ENCODE measurements at places on chromosomes 4 and X.

- no peak for DNase-seq
These were observed 190.2 kb downstream of the ANTXR2 start for GRCh38 chr4:79882806-79883205.

DNA sequence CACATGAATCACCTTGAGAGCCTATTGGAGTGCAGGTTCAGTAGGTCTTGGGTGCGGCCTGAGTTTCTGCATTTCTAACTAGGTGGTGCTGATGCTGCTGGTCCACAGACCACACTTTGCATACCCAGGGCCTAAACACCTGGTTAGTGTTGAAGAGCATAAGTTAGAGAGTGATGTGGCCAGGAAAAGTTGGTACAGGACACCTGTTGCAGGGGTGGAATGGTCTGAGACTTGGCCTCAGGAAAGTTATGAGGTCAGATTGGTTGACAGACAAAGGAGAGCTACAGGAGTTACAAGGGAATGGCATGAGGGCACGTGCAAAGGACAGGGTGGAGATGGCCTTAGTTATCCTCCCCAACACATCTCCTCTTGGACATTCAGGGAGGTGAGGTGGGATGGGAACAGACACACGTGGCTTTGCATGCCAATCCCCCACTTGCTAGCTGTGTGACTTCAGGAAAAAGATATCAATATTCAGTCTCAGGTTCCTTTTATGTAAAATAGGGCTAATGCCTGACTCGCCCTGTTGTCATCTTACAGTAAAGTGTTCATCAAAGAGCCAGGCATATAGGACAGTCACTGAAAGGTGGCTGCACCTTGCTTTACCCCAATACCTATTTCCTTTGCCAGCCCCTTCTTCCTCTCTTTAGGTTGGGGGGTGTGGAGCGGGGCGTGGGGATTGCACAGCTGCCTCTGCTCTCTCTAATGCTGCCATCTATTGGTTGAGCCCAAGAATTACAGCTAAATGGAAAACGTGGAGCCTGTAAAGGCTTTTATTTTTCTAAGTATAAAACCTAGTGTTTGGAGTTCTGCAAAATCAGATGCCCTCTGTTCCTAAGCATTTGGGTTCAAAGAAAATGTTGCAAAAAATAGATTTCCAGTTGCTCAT lies 47.5 kb downstream of the ATG4A start:
- no peak for DNase-seq

- DNase-seq: no peak
These were observed 25.1 kb downstream of the FHDC1 start for GRCh38 chr4:152961014-152961772.

GRCh38 chrX:44175455-44175854 lies 168.0 kb downstream of the EFHC2 start:
- no peak for DNase-seq

DNA sequence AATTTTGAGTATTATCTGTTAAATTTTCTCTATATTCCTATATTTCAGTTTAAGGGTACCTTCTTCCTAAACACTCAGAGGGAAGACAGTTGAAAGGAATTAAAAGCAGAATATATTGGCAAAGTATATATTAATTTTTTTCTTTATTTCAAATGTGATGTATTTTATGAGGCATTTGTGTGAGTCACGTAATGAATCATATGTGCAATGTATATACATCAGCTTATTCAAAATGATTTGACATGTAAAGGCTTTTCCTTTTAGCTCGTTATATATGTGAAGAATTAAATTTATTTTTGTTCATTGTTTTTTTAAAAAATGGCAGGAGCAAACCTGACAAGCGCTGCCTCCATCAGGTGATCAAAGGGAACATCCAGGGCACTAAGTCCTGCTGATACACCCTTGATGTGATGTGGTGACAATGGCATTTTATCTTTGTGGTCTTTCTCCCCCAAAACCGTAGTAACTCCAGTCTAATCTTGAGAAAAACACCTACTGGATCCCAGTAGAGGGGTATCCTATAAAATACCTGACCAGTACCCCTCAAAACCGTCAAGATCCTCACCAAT lies 8.9 kb downstream of the WWC2 start:
- DNase-seq: no peak

GRCh38 chrX:153934148-153934761 lies 582 bp downstream of the NAA10 start:
- DNase-seq: no peak

GRCh38 chr4:3123181-3123671 lies 48.7 kb downstream of the HTT start:
- DNase-seq: no peak

GRCh38 chrX:71214604-71215337 lies 8.3 kb upstream of the GJB1 start:
- DNase-seq: no peak

GRCh38 chr4:113474017-113474416 lies 287.5 kb downstream of the CAMK2D start:
- DNase-seq: no peak

GRCh38 chrX:2595258-2595657 lies 94.5 kb upstream of the DHRSX start:
- no peak for DNase-seq

GRCh38 chr4:18850867-18851266 lies 829.3 kb upstream of the LCORL start:
- no peak for DNase-seq

GRCh38 chr4:57037982-57038604 lies 59.4 kb downstream of the POLR2B start:
- DNase-seq: no peak

- no peak for DNase-seq
These were observed 25.7 kb downstream of the SEPTIN6 start for GRCh38 chrX:119667111-119667878.

- DNase-seq: no peak
These were observed 54.4 kb upstream of the LCORL start for GRCh38 chr4:18075823-18076433.

DNA sequence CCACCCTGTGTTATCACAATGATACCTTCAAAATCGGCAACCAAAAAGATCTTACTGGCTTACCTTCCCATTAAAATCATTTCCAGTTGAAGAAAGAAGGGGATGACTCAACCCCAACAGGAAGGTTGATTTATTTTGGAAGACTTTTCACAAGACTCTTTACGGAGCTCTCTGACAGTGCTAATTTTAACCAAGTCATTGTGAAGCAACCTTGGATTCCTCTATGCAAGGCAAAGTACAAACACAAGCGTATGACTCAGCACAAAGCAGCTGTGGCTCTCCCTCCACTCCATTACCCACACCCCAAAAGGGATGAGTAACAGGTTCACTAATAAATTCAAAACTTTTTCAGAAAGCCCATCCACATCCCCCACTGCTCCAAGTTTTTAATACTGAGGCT lies 213.8 kb upstream of the FGF13 start:
- DNase-seq: no peak

DNA sequence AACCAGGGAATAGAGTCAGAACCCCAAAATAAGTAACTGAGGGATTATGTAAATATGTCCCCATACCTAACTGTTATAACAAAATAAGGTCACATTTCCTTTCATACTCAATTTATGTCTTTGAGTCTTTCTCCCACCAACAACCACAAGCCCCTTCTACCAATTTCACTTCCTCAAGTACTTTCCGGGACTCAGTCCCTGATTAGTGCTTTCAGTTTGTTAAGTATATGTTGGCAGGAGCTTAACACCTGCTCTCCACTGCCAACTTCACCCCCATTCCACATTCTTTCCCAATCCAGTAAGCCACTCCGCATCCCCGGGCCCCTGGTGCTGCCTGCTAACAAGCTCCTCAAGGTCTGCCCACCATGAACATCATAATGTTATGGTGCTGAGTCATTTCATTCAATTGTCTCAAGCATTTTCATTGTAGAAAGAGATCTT lies 71.3 kb upstream of the SPRY1 start:
- no peak for DNase-seq

DNA sequence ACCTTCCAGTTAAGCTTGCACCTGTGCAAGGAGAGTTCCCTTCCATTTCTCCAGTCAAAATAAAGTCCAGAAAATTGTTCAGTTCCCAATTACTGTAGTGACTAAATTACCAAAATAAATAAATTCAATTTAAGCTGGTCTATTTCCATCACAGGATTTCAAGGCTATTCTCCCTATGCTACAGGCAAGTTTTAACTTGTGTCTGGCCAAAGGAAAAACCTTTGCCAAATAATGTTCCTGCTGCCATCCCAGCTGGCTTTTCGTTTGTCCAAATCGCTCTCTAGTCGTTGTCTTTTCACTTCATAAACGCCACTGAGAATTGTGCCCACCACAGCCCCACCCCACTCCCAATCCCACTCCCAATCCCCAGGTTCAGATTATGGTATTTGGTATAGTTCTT lies 2.4 kb downstream of the KCTD8 start:
- no peak for DNase-seq

GRCh38 chr4:14404730-14405129 lies 597.6 kb upstream of the CPEB2 start:
- DNase-seq: no peak

DNA sequence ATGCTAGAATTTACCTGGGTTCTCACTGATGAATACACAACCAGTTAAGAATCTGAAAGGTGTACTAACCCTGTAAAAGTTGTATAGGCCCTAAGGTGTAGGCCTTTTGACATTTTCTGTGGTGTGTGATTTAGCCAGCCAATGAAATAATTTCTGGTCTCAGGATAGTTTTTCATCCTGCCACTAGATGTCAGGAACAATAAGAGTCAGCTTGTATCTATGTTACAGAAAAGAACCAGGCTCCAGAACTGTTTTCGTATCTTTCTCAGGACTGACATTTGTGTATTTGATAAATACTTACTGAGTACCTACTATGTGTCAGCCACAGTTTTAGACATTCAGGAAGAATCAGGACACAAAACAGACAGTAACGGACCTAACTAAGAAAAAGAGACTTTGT lies 673.6 kb upstream of the TENM3 start:
- DNase-seq: no peak

- DNase-seq: no peak
These were observed 200.0 kb upstream of the PSAPL1 start for GRCh38 chr4:7634661-7635251.

- DNase-seq: no peak
These were observed 23.3 kb downstream of the ARHGAP24 start for GRCh38 chr4:85498068-85498733.

DNA sequence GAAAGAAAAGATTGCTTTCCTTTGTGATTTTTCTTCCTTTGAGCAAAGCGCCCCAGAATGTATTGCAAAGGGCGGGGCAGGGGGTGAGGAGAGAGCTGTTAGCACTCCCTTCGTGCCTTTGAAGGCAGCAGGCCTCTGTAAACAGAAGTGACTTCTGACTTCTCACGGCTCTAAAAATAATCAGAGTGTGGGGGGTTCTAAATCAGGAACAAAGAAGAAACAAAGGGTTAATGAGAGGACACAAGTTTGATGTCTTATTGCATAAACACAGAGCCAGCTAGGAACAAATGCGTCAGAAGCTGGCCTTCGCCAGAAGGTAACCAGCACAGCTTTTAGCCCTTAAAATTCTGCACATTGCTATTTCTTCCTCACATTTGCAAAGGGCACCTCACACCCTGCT lies 626.2 kb downstream of the MID1IP1 start:
- DNase-seq: no peak

DNA sequence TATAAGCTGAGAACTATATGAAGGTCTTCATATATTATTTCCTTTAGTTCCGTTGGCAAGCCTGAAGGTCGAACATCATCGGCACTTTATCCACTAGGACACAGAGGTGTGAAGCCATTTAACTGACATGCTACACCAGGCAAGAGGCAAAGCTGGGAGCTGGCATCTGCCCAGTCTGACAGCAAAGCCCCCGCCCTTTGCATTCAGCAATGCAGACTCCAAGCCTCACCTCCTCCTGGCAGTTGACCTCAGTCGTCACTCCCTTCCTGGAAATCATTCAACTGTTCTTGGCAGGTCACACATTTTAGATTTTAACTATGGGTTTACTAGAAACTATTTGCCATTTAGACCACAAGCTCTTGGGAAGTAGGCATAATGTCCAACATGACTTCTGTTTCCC lies 135.8 kb upstream of the FRG1 start:
- DNase-seq: no peak

GRCh38 chr4:138039010-138039409 lies 203.1 kb downstream of the SLC7A11 start:
- no peak for DNase-seq

DNA sequence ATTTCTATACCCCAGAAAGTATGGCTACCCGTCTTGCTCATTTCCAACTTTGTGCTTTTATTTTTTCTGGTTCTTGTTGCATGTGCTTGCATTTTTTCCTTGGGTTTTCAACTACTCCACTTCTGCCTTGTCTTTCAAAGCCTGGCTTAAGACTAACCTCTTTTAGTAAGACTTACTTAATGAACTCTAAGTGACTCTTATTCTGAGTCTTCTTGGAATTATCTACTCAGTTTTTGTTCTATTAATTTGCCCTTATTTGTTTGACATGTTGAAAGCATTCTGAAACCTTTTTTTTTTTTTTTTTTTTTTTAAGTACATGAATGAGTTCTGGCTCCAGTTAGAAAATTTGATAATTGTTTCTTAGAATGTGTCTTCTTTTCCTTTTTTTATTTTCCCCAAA lies 74.8 kb downstream of the SLIT2 start:
- no peak for DNase-seq

DNA sequence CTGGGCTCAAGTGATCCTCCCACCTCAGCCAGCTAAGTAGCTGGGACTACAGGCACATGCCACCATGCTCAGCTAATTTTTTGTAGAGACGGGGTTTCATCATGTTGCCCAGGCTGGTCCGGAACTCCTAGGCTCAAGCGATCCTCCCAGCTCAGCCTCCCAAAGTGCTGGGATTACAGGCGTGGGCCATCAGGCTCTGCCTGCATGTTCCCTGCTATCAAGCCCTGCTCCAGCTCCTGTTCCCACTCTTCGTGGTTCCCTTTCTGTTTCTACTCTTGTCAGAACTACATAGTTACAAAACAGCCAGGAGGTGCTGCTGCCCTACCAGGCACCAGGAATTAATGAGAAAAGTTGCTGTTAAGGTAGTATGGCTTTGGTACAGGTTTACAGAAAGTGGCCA lies 8.7 kb downstream of the TIMP1 start:
- DNase-seq: no peak

GRCh38 chr4:52869196-52869595 lies 7.1 kb downstream of the RASL11B start:
- DNase-seq: no peak

DNA sequence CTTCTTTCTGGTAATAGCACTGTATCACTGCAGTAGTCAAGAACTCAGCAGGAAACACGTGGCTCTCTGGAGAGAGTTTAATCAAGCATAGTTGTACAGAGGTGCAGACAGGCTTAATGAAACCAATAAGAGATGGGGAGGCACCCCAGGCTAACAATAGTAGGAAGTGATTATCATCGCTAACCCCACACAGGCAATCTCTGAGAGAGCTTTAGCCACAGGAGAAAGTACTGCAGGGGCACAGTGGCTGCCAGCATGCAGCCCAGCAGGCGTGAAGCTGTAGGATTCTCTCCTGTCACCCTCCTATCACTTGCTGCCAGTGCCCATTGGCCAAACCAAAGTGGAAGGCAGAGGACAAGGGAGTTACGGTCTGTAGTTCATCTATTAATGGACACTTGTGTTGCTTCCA lies 450.0 kb upstream of the RASGEF1B start:
- no peak for DNase-seq

DNA sequence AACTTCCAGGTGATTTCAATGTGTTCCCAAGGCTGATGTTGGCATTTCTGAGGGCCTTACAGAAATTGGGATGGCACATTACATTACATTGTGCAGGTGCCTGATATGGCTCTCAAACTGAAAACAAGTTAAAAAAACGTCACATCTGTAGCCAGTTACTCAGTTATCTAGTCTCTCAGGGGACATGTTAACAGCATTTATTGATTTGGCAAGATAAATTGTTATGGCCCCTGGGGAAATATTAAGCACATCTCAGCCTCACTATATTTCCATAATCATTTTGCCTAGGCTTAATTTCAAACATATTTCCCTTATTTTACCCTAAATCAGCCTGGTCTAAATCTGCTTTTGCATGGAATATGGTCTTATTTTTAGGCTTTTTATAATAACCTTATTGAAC lies 290.0 kb downstream of the IL15 start:
- DNase-seq: no peak
